ENCODE measurements at places on chromosomes 7 and 10.

DNA sequence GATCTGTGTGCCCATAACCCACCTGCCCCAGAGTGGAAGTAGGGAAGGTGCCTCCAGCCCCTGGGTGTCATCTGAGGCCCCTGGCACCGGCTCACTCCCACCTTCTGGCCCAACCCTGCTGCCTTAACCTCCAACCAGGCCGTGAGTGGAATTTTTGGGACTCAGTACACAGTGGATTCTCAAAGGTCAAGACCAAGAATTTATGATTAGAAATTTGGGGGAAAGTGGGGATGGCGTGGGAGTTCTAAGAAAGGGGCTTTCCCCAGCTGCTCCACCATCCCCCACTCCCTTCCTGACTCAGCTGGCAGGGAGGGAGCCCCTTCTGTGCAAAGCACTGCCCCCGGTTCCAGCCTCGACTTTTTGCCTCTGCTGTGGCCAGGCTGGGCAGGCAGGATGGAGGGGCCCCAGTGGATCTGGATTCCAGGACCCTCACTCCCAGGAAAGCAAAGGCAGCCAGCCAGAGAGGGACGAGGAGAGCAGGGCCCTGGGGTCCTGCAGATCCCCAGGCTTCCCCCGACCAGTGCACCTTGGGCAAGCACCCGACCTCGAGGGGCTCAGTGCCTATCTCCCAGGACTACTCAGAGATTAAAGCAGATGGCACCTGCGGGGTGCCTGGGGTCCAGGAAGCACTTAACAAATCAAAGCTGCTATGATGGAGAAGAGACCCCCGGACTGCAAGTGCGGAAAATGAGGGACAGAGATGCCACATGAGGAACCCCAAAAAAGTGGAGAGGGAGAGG, 12.8 kb downstream of the SPOCK2 start:
- DNase-seq: no peak

DNA sequence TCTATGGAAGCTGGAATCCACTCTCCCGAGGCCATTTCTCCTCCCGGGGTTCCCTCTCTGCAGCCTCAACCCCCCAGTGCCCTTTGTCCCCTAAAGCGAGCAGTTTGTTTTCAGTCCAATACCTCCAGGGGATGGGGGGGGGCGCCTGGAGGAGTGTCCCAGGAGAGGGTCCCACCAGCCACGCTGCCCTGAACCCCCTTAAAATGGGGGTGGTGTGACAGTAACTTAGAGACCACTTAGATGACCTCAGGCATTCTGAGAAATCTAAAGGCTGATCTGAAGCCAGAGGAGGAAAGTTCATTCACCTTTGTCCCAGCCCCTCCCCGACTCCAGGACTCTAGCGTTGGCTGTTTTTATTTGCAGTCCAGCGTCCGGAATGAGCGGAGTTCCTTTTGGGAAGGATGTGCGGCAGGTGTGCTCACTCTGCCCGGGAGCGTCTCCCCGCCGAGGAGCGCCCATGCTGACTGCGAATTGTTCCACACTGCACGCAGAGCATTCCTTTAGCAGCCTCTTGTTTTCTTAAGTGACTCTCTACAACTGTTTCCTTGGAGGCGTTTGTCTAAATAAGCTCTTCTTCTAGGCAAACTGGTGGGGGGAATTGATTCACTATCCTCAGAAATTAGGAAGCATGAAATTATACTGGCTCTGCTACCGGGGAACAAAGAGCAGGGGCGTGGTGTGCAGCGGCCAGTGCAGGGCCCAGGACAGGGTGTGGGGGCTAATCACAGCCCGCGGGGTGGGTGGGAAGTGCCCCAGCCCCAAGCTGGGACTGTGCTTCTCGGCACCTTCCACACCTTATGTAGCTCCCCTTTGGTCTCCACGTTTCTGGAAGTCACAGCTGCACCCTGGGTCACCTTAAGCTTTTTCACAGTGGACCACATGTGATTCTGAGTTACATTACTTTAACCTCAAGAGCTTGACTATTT, 46.3 kb downstream of the SYPL1 start:
- no peak for DNase-seq

DNA sequence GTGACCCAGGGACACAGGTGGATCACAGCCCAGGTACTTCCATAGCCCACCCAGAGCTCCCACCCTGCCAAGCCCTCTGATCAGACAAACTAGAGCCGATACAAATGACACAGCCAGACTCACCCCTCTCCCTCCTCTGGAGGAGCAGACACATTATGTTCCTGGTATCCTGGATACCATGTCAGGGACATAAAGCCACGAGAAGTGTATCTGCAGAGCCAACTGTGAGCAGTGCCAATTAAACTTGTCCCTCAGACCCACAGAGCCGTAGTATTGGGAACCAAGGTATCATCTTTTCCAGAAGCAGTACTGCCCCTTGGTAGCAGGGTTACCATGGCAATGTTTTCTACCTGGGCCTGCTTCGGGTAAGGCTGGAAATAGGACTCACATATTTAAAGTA, 47.3 kb upstream of the CPXM2 start:
- DNase-seq: no peak

DNA sequence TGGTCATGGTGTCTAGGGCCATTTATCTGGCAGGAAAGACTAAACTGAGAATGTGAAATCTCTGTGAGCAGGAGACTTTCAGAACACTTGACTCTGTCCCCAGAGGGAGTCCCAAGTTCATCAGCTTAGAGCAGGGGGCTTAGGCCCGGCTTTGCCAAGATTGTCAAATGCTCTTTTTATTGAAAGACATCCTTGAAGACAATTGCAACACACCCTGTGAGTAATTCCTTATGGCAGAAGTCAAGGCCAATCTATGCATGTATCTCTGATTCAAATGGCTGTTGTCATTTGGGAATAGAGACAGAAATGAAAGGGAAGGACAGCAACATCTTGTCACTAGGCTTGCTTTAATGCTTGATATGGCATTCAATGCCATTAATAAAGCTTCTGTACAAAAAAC, 33.7 kb downstream of the BAMBI start:
- DNase-seq: no peak

DNA sequence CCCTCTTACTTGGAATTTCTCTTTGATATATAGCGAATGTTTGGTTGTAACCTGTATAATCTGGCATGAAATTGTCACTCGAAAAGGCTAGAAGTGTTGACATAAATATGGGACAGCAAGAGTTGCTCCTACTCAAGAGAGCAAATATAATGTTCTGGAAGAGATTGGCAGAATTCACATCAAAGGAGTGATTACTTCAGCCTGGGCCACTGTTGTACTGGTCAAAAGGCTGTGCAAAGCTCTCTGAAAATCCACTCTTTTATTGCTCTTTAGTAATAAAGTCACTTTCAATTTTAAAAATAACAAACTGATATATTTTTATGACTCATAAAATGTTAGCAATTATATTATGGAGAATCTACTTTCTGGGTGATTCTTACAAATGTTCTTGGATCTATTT, 58.2 kb downstream of the CFTR start:
- DNase-seq: no peak

- DNase-seq: no peak
These were observed 41.7 kb downstream of the ARHGAP12 start for GRCh38 chr10:31886885-31887284.

DNA sequence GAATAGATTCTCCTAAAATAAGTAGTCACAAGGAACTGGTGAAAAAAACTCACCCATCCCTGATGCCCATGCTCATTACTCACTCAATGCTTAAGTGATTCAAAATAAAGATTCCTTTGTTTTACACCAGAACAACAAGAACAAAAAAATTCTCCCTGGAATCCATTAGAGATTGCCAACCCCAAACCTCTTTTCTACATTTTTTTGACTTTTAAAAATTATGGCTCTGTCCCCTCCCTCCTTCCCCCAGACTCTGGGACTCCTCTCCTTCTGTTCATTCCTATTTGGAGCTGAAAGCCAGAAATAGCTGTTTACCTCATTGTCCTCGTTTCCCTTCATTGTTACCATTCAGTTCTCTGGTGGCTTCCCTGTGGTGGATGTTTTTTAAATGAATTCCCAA, 63.2 kb upstream of the FHIP2A start:
- DNase-seq: no peak

DNA sequence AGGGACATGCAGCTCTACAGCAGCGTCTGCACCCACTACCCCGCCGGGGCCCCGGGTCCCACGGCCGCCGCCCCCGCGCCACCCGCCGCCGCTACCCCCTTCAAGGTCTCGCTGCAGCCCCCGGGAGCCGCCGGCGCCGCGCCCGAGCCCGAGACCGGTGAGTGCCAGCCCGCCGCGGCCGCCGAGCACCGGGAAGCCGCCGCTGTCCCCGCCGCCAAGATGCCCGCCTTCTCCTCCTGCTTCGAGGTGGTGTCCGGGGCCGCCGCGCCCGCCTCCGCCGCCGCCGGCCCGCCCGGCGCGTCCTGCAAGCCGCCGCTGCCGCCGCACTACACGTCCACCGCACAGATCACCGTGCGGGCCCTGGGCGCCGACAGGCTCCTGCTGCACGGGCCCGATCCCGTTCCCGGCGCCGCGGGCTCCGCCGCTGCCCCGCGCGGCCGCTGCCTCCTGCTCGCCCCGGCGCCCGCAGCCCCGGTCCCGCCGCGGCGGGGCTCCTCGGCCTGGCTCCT, 631 bp downstream of the OTUD1 start:
- peak; percentile 53 for DNase-seq

- peak; percentile 75 for DNase-seq
These were observed 83.3 kb downstream of the PAX2 start for GRCh38 chr10:100828738-100829096.

DNA sequence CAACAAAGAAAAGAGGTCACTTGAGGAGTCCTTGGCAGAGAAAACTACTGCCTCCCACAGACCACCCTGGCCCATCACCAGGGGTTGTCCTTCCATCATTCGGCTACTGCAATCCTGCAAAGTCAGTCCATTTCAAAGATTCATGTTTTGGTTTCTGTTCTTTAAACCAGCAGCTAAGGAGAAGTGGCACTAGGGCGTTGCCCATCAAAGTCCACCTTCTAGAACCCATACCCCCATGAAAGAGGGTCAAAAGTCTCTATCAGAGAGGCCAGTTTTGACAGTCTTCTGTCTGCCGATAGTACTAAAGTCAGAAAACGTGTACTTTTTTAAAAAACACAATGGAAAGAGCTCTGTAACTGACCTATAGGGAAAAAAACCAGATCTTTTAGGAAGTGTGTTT, 14.4 kb downstream of the CCDC6 start:
- DNase-seq: no peak

GRCh38 chr7:52135403-52135802, 818.8 kb upstream of the COBL start:
- DNase-seq: no peak

GRCh38 chr7:12211711-12212485, 804 bp downstream of the TMEM106B start:
- no peak for DNase-seq

GRCh38 chr7:37489703-37490102, 41.0 kb upstream of the ELMO1 start:
- peak; percentile 22 for DNase-seq

GRCh38 chr10:363152-363551, 227.9 kb downstream of the ZMYND11 start:
- DNase-seq: no peak

GRCh38 chr10:118482393-118483331, 112.8 kb downstream of the PRLHR start:
- DNase-seq: no peak

GRCh38 chr7:100360135-100360854, 2.4 kb downstream of the PILRB start:
- DNase-seq: no peak

DNA sequence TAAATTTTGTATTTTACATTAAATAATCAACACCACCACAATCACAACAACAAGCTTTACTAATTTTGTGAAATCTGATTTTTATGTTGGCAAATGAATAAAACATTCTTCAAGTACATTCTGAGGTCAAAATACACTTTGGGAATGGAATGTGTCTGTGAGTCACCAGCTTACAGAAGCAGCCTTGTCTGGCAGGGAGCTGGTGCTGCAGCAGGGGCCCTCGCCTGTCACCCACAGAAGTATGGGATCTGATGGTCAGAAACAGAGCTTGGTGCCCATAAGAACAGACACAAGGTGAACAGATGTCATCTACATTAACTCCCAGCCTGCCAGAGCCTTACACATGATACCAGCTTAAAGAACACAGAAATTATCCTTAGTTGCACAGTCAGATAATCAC, 496.9 kb downstream of the CCSER2 start:
- no peak for DNase-seq

GRCh38 chr10:122939856-122940543, 14.0 kb downstream of the C10orf88 start:
- no peak for DNase-seq

GRCh38 chr10:21172930-21173801, 276.1 kb upstream of the NEBL start:
- no peak for DNase-seq
